ENCODE measurements at places on chromosomes 6 and 20. TPM values are rescaled to one million over a fixed set of nuclear protein-coding genes. Genes with fewer than 3 reads are reported as not detected.
A peak's percentile ranks its signal among the peaks of the same experiment; 100 is the strongest.

DNA sequence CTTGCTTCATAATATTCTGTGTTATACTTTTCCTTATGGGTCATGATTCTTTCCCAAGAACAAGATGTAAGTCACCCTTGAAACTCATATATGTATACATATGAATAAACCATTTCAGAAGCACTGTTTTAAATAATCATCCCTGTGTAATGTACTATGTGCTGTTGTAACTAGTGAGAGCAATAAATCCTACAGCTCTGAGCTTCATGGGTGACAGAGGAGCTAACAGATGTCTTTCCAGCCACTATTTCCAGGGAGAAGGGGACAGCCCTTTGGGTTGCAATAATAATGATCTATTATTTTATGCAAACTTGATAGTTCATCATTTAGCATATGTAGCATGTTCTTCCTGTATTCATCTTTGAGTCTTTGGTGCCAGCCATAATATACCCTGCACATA lies 342.8 kb downstream of the KIF16B start:
- DNase-seq = no peak

DNA sequence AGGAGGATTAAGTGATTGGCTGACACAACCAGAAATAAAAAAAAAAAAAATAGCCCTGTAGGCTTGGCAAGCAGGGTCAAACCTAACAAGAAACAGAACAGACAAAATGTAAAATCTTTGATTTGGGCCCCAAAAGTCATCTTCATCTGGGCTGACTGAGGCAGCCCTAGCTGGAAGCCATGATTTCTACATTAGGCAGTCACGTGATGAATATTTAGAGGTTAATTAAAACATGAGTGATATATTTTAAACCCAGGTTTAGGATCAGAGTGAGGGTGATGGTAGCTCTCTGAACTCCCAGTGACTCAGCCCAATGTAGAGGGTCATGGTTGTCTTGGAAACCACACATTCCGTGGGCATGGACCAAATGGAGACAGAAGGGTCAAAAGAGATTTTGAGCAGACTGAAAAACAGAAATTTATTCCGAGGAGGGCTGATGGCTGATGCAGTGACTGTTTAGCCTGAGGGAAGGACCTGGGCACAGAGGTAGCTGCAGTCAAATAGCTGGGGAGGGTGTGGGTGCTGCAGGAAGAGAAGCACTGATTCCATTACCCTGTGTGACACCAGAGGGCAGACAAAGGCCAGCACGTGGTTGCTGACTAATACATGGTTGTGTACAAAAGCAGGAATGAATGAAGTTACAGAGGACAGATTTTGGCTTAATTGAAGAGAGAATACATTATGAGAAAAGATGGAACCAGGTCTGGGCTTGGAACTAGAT lies 573.1 kb upstream of the CHD6 start:
- DNase-seq = no peak

DNA sequence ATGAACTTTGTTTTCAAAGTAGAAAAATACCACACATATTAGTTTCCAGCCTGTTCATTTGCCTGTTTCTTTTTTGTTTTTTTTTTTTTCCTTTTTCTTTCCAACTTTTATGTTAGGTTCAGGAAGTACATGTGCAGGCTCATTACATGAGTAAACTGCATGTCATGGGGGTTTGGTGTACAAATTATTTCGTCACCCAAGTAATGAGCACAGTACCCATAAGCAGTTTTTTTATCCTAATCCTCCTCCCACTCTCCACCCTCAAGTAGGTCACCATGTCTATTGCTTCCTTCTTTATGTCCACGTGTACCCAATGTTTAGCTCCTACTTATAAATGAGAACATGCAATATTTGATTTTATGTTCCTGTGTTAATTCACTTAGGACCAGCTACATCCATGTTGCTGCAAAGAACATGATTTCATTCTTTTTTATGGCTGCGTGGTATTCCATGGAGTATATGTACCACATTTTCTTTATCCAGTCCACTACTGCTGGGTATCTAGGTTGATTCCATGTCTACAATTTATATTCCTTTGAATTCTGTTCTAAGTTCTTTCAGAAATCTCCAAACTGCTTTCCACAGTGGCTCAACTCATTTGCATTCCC lies 31.8 kb downstream of the SNX14 start:
- DNase-seq = no peak

ZNF318 gene
- total RNA-seq = 7.9 TPM

DNA sequence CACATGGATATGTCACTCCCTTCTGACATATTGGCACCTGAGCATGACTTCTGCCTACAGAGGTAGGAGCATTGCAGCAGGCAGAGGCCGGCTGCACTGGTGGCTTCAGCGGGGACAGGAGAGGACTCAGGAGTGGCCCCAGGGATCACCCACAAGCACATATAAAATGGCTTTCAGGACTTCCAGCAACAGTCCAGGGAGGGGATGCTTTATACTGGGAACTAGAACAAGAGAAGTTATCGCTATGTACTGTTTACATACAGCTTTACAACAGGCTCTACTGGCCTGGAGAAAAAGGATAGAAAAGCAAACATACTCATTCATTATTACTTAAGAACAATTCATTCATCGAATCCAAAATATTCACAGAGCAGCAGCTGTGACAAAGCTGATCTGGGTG lies 337.8 kb downstream of the THBS2 start:
- DNase-seq = no peak

GRCh38 chr20:46174469-46175126 lies 56.5 kb downstream of the CD40 start:
- peak; percentile 77 for DNase-seq

GRCh38 chr6:83462524-83462923 lies 31.7 kb upstream of the ME1 start:
- no peak for DNase-seq

PSORS1C1 gene
- 0.34 TPM for total RNA-seq

PSMB9 gene
- 18.1 TPM for total RNA-seq

DNA sequence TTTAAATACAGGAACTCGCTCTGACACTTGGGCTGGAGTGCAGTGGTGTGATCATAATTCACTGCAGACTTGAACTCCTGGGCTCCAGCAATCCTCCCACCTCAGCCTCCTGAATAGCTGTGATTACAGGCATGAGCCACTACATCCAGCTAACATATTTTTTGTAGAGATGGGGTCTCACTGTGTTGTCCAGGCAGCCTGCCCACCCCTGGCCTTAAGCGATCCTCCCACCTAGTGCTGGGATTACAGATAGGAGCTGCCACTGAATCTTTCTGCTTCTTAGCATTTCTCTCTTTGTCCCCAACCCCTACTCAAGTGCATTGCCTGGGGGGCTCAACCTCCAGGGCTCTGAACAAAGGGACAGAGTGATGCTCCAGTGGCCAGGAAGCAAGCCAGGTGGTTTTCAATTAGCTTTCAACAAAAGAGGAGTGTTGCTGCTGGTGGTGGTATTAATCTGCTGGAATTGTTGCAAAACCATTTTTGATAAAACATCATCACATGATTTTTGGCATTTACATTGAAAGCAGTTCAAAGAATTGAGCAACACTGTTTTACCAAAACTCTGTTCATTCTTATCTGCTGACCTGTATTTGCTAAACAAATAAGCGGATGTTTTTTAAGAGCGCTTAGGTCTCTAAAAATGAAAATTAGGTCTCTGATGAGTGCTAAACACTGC lies 40.4 kb upstream of the BPIFA2 start:
- DNase-seq = no peak

- no peak for DNase-seq
Observed at GRCh38 chr6:168928012-168928411, 325.6 kb downstream of the THBS2 start.
